Stimulated activated CD4-positive, alpha-beta T cell treated with anti-CD3 and anti-CD28 coated beads, Interleukin-12 subunit alpha, Interleukin-12 subunit beta, amount 100 ng/mL, for 24 hours (primary cell): ENCODE measurements at places on chromosomes 13 and 19.

DNA sequence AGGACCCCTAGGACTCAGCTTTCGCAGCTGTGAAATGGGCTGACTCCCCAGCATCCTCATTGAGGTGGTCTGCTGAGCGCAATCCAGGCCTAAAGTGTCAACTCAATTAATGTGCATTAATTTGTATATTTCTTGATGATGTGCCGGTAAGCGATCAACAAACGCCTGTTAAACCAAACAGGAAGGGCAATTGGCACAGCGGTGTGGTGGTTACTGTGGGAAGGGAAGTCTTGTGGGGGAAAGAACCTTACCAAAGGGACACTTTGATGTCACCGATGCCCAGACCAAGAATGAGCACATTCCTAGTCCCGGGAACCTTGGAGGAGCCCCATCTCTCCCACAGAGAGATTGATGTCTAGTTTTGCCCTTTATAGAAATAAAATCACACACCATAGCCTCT lies 1.6 kb downstream of the JAK3 start:
- DNase-seq: no peak

GRCh38 chr19:31338069-31338776 lies 11.0 kb downstream of the TSHZ3 start:
- DNase-seq: no peak

DNA sequence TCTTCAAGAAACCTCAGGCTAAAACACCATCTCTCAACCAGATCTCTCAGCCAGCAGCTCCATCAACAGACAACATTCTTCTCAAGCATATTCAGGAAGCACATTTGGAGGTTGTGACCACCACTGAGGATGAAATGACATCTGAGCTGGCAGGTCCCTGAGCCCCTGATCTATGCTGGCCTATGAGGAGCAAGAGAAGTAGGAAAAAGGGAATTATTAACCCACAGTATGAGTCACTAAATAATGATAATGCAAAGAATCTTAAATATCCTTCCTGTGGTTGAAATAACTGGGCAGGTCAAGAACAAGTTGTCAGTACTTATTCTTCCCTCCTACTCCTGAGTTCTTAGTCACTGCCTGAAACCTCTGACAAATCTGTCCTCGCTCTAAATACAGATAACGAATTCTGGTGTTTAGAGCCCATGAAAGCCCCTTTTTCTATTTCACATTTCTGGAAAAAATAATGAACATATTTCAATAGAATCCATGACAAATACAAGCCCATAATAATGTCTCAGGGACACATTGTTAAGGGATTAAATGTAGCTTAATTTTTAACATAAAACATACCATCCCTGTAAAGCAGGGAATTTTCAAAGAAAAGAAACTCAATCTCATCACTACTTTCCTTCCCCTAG lies 225.8 kb upstream of the IRS2 start:
- no peak for DNase-seq

DNA sequence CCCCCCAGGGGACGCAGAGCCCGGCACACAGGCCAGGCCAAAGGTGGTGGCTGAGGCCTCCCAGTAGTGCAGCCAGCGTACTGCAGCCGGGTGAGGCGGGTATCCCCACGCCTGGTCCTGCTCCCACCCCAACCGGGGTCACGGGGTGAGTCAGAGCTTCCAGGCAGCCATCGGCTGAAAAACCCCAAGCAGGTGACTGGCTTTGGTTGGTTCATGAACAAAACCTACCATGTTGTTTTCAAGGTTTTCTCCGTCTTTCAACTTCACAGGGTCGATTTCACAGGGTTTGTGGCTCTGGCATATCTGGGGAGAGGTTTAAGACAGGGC lies 42.1 kb upstream of the C13orf46 start:
- DNase-seq: no peak

GRCh38 chr19:50206191-50206590 lies 2.8 kb downstream of the MYH14 start:
- no peak for DNase-seq

DNA sequence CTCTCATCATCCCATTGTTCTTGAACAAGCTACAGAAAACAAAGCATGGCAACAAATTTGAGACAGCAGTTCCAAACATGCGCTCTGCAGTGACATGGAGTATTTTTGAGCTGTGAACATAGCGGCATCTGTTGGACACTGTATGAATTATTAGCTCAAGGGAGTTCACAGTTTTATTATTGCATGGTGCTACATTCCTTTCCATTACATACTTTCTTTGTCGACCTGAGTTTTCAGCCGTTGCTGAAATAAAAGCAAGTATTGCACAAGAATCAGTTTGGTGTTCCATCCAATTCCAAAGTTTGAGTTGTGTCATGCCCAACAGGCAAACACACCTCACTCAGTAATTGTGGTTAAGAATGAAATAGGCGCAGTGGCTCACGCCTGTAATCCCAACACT lies 30.1 kb upstream of the METTL21C start:
- no peak for DNase-seq
